ENCODE measurements at places on chromosomes 12 and 14.

GRCh38 chr12:127060933-127061332 is 1206.0 kb upstream of the TMEM132C start:
- no peak for DNase-seq

DNA sequence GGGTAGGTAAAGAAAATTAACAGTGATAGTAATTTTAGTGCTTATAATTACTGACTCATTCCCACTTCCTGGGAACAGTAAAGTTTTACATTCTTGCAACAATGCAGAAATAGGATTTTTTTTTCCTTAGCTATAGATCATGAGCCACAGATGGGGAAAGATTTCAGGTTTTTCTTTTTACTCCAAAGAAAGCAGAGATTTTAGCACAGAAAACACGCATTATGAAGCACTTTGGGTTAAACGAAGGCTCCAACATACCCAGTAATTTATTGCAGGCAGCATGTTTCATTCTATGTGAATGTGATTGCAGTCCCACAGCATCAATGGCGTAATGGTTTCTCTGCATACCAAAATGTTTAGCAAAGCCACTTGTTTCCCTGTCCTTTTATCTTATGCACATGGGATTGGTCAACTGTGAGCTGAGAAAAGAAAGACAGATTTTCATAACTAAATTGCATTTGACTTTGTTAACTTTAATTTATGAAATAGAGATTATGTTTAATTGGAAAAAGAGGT is 124.6 kb upstream of the E2F7 start:
- DNase-seq = peak; percentile 86

GRCh38 chr12:65139389-65139788 is 18.3 kb upstream of the WIF1 start:
- no peak for DNase-seq

DNA sequence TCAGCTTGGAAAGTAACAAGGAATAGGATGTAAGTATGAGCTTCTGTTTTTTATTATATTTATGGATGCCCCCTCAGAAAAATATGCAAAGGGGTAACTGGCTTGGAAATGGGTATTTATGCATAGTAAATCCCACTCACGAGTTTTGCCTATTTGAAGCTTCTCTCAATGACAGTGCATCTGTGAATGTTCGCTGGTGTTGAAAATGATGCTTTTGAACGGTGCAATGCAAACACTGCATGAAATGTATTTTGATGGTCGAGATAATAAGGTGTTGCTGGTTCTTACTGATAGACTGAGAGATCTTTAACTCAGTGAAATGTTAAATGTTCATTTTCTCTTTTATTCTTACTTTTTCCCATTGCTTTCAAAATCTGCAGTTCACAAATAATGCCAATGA is 36.0 kb upstream of the PSEN1 start:
- DNase-seq = no peak

DNA sequence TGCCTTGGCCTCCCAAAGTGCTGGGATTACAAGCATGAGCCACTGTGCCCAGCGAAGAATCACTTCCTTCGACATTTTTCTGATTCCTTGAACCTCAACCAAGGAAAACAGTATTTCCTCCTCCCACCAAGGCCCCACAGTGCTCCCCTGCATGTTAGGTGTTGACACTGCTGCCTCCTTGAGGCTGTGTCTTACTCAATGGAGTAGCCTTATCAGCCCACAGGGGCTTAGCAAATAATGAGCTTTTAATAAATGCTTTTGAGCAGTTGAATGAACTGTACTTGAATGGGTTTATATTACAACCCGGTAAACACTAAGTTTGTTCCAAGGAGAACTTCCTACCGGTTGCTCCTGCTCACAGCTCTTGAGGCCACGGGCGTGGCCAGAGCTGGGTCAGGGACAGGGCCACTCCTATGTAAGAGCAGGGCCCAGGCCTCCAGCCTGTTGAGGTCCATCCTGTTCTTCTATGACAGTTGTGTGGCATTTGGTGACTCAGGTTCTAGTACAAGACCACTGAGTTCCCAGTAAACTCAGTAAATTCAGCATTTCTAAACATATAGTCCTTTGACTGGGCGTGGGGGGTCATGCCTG is 36.8 kb upstream of the TUBA1A start:
- no peak for DNase-seq

- DNase-seq = no peak
Observed at GRCh38 chr12:10130042-10130441, at the start of gene CLEC7A. CLEC7A (minus strand) TSS chr12:10130199; CDS start chr12:10130082, 117 bp downstream.

- no peak for DNase-seq
Observed at GRCh38 chr14:88607829-88608228, 45.0 kb downstream of the ZC3H14 start.

GRCh38 chr12:66901138-66901932 is 222.5 kb upstream of the GRIP1 start:
- no peak for DNase-seq

DNA sequence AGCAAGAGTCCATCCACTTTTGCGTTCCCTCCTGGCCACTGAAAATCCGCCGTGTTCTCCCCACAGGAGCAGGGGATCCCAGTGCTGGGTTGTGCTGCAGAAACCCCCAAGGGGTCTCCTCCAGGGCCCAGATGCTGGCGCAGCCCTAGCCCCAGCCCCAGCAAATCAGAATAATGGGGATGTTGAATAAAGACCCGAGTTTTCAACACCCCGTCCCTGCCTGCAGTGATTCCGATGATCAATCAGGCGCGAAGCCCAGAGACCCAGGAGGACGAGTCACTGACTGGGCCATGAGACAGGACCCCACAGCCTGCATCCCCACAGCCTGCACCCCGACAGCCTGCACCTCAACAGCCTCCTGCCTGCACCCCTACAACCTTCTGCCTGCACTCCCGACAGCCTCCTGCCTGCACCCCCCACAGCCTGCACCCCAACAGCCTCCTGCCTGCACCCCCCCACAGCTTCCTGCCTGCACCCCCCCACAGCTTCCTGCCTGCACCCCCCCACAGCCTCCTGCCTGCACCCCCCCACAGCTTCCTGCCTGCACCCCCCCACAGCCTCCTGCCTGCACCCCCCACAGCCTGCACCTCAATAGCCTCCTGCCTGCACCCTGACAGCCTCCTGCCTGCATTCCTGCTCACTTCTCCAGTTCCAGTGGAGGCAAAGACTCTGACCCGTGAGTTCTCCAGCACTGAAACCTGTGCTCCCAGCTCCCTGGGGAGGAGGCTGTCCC is 37.2 kb downstream of the TNFAIP2 start:
- DNase-seq = no peak

- no peak for DNase-seq
Observed at GRCh38 chr12:107917912-107918800, 143.7 kb downstream of the ASCL4 start.

DNA sequence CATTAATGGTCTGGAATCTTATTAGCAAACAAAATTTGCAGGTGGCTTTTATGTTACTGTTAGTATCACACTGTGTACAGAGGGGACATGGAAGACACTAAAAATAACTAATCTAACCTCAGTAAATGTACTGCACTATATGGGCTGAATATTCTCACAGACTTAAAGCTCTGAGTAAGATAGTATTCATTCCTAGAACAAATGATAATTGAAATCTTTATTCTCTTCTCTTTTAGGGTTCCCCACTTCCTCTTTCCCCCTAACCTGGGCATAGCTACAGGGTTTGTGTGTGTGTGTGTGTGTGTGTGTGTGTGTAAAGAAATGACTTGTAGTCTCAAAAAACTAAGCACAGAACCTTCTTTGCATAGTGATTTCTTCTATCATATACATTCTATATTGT is 21.4 kb upstream of the HECTD1 start:
- no peak for DNase-seq

DNA sequence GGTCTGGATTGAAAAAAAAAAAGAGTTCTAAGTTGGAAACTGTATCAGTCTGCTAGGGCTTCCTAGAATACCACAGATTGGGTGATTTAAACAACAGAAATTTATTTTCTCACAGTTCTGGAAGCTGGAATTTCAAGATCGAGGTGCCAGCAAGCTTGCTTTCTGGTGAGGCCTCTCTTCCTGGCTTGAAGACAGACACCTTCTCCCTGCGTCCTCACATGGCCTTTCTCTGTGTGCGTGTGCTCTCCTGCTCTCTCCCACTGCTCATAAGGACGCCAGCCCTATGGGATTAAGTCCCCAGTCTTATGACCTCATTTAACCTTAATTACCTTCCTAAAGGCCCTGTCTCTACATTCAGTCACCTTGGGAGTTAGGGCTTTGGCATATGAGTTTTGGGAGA is 215.5 kb downstream of the PIK3C2G start:
- DNase-seq = no peak

DNA sequence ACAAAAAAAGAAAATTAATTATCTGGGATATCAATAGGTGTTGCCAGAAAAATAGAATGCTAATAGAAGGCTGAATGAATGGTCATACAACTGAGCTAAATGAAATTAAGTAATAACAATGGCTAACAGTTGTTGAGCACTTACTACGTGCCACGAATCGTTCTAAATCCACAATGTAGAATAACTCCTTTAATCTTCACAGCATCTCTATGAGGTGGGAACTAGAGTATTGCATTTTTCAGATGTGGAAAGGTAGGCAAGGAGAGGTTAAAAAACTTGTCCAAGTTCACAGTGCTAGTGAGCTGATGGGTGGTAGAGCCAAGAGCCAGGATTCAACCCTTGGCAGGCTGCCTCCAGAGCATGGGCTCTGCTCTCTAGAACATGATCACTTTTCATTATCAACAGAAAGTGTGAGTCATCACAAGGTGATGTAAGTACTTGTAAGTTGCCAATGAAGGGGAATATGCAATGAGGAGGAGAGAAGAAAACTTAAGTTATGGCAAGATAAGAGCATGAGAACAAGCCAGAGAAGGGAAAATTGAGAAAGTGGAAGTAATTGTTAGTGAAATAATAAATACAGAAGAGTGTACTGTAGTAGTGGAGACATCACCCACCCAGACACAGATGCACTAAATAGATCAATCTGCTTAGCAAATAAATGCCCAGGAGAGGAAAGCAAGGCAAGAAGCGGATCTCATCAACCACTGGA is 122.1 kb downstream of the PRKD1 start:
- DNase-seq = peak; percentile 72

GRCh38 chr12:109439181-109439580 is 37.9 kb downstream of the KCTD10 start:
- DNase-seq = no peak

- no peak for DNase-seq
Observed at GRCh38 chr14:96164861-96165490, 39.7 kb upstream of the BDKRB2 start.
